Hindlimb muscle (tissue), 1 donor: ENCODE measurements at places on chromosomes 6 and 20. TPM values are rescaled to one million over a fixed set of nuclear protein-coding genes. Genes with fewer than 3 reads are reported as not detected.
A peak's percentile ranks its signal among the peaks of the same experiment; 100 is the strongest.

GRCh38 chr6:52074155-52074554 lies 13.3 kb downstream of the PKHD1 start:
- DNase-seq = no peak

DNA sequence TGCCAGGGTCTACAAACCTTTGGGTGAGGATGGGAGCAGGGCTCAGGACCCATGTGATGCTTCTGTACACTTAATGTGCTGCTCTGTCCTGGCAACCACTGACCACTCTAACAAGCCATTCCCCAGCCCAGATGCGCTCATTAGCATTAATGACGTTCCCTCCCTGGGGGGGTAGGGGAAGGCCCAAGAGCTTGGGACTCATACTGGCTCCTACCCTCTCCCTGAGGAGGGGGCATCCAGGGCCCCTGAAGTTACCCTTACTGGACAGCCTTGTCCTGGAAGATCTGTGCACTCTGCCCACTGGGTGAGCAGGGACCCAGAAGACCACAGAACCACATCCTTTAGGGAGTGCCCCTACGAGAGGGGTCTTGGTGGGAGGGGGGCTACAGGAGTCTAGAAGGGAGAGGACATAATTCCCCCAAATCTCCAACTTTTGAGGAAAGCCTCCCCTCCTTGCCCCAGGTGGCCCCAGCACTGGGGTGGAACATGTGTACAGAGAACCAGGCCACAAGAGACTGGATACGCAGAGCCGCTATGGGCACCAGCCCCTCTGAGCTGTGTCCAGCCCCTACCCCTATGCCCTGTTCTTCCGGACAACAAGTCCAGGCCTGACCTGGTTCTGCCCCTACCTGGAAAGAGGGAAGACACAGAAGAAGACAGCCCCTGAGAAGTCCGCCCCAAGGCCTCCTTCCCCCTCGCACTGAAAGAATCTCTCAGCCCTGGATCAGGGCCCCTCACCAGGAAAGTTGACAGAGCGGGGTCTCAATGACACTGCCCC lies 1.4 kb downstream of the TEAD3 start:
- no peak for DNase-seq

GRCh38 chr6:22353101-22353500 lies 56.3 kb upstream of the PRL start:
- no peak for DNase-seq

- DNase-seq = no peak
These were observed 16.2 kb downstream of the TMEM30A start for GRCh38 chr6:75268121-75268987.

- no peak for DNase-seq
These were observed 136.1 kb upstream of the SUPT3H start for GRCh38 chr6:45513843-45514242.

DNA sequence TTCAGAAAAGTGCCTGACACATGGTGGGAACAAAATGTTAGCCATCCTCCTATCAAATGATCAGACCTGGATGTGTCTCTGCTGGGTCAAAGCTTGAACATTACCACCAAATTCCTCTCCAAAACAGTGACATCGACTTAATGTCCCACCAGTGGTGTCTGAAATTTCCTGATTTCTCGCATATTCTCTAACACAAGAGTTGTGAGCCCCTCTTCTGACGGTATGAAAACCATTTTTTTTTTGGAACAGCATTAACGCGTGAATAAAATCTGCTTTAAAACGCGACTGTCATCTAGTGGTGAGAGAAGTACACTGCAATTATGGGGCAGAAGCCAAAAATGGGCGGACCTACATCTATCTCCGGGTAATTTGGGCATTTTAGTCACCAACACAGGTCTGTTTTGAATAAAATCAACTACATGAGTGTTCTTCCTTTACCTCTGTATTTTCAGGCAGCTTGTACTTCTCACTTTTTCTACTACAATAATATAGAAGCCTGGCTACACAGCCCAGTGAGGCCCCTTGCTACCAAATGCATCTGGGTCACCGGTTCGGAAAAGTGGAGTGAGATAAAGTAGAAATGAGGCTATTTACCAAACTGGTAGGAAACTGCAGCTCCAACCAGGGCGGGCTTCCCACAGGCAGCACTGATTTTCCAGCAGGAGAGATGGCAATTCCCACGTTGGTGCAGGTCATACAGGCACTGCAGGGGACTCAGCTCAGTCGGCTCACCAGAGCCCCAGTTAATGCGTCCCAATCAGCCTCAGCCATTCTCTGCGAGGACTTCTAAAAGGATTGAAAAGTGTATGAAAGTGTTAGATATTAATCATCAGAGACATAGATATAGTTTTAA lies 27.4 kb downstream of the MGME1 start:
- DNase-seq = peak; percentile 67

The TP53TG5 gene
- 0.89 TPM for polyA plus RNA-seq

The CNPY3 gene
- polyA plus RNA-seq = 29.5 TPM

The STMND1 gene
- polyA plus RNA-seq = not detected

The ELOVL4 gene
- polyA plus RNA-seq = 1.4 TPM
